Mammary epithelial cell (primary cell): ENCODE measurements at places on chromosomes 6 and 20.
A peak's percentile ranks its signal among the peaks of the same experiment; 100 is the strongest.

- DNase-seq = no peak
Observed at GRCh38 chr20:50391444-50392137, 118.6 kb upstream of the PTPN1 start.

GRCh38 chr20:37888641-37889040 is 14.3 kb upstream of the VSTM2L start:
- no peak for DNase-seq

GRCh38 chr20:43963872-43964791 is 49.5 kb downstream of the TOX2 start:
- no peak for DNase-seq

- DNase-seq = no peak
Observed at GRCh38 chr20:17885544-17885943, 83.0 kb downstream of the SNX5 start.

DNA sequence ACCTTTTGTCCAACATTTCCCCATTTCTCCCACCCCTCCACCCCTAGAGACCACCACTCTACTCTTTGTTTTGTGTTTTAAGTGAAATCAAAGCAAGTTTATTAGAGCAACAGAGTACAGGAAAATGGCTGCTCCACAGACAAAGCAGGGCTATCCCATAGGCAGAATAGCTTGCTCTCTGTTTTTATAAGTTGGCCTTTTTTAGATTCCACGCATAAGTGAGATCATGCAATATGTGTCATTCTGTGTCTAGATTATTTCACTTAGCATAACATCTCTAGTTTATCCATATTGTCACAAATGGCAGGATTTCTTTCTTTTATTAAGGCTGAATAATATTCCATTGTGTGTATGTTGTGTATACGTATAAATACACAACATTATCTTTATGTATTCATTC is 30.1 kb upstream of the SMLR1 start:
- DNase-seq = no peak

DNA sequence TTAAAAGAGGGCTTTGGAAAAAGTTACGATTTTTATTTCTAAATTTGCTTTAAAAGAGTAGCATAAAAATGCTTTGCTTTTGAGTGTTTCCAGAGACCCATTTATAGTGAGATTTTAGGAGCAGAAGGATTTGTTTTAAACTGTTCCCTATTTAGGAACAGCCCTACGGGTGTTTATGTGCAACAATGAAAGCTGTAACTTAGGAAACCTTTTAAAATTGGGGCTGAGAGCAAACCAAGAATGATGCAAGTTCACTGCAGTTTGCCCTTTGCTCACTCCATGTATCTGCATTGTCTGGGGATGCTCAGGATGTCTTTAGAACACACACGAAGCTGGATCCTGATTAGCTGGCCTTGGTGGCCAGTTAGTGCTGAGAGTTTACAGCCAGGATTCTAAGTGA is 40.9 kb downstream of the GHRH start:
- DNase-seq = no peak

GRCh38 chr6:132131758-132132157 is 180.6 kb upstream of the CCN2 start:
- peak; percentile 94 for DNase-seq

DNA sequence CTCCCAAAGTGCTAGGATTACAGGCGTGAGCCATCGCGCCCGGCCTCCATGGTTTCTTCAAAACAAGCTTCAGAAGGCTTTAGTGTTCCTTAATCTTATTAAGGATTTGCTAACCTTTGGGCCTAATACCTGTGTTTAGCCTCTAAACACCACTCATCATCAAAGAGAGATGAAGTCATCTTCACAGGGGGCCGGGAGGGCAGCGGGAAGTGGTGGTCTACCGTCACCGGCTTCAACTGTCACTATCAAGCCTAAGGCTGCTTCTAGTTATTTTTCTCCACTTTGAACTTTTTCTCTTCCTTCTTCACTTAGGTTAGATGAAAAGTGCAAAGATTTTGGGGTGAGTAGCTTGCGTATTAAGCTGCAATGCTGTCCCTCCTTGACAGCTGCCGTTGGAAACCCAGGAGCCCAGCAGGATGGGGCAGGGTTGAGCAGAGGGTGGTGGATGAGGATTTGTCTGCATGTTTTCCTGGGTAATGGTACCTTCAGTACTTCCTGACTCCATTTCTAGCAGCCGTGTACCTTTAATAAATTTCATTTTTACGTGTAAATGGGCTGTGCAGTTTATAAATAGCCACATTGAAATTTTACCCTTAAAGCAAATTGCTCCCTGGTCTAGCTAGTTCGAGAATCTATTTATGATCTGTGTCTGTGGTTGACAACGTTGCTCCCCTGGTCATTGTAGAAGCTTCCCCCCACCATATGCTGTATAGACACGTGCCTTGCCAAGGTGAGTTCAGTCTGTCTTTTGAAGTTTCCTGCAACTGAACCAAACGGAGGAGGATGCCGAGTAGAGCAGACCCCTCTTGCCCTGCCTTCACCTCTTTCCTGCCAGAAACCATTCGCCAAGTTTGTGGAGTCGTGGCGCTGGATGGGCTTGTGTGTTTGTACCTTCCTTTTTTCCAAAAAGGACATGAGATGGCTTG is 64.8 kb downstream of the SYNJ2 start:
- no peak for DNase-seq
